ENCODE measurements at places on chromosomes 13 and 19.
A peak's percentile ranks its signal among the peaks of the same experiment; 100 is the strongest.

DNA sequence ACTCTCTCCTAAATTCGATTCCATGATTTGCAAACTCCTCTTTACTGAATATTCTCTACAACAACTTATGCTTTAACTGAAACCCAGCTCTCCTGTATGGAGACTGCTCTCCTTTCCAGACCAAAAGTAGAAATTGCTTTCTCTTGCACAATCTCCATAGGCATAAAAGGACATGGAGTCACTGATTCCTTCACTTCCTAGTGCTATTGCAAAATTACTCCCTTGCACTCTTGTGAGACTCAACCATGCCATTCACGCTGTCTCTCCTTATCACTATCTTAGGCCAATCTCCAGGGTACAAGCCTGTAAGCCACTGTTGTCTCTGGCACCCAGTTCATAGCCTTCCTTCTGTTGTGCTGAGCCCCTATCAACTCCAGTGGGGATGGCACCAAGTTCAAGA, 30.6 kb downstream of the SERPINE3 start:
- no peak for DNase-seq

DNA sequence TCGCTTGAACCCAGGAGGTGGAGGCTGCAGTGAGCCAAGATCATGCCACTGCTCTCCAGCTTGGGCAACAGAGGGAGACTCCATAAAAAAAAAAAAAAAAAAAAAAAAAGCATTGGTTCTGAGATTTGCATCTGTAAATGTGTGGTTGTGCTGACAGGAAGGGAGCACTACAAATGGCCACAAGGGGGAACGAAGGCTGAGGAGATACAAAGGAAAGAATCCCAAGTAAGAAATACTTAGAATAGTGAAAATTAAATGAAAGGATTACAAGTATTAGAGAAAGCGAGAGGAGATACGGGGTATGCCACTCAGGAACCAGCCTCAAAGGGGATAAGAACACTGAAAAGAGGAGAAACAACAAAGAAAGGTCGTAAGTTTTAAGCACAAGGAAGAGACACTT, 284.9 kb downstream of the KLF12 start:
- DNase-seq = peak; percentile 40

DNA sequence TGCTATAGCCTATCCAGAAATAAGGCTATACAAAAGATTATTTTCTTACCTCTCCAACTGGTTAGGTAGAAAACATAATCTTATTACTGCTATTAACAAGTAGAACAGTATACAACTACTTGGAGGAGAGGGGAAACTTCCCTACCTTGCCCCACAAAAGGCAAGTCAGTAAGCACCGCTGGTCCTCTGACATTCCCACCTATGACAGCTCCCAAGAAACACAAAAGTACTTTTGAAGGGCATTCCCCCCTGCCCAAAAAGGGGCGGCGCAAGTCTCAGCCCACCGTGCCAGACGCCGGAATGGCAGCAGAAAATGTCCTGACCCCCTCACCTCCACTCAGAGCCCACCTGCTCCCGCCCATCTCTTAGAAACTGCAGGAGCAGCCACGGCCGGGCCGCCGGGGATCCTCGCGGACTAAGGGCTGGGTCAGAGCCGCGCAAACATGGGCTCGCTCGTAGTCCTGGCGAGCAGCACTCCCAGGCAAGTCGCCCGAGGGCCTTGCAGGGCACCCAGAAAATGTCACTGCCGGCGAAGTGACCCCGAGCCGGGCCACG, 437 bp downstream of the SUCLA2 start:
- DNase-seq = peak; percentile 19

GRCh38 chr19:30662211-30662861, 290.2 kb downstream of the ZNF536 start:
- DNase-seq = no peak

- DNase-seq = no peak
These were observed 15.6 kb downstream of the KPNA3 start for GRCh38 chr13:49776871-49777270.

- DNase-seq = no peak
These were observed 50.2 kb upstream of the GTF3A start for GRCh38 chr13:27374126-27374613.

- DNase-seq = no peak
These were observed 59.5 kb downstream of the DPF1 start for GRCh38 chr19:38164526-38164925.

DNA sequence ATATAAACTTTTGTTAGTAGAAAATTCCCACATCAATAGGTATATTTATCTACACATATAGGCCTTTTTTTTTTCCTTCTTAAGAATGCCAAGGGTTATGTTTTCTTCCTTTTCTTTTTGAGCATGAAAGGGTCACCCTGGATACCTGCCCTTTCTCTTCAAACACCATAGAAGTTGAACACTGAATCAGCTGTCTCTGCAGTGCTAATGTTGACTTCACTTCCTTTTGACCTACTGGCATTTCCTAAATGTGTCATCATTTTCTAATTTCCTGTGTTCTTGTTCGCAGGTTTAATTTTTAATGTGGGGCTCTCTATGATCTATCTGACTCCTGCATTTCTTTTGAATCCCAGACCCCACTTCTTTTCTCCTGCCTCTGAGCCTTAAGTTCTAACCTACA, 532.0 kb downstream of the GPC6 start:
- DNase-seq = no peak

GRCh38 chr19:35959040-35959967, 23.1 kb downstream of the LRFN3 start:
- DNase-seq = peak; percentile 24

- no peak for DNase-seq
These were observed 65.5 kb downstream of the RASL11A start for GRCh38 chr13:27336014-27336673.

- no peak for DNase-seq
These were observed 190.2 kb downstream of the TEX29 start for GRCh38 chr13:111510502-111511218.

GRCh38 chr13:98041081-98041820, 87.8 kb downstream of the IPO5 start:
- DNase-seq = no peak

DNA sequence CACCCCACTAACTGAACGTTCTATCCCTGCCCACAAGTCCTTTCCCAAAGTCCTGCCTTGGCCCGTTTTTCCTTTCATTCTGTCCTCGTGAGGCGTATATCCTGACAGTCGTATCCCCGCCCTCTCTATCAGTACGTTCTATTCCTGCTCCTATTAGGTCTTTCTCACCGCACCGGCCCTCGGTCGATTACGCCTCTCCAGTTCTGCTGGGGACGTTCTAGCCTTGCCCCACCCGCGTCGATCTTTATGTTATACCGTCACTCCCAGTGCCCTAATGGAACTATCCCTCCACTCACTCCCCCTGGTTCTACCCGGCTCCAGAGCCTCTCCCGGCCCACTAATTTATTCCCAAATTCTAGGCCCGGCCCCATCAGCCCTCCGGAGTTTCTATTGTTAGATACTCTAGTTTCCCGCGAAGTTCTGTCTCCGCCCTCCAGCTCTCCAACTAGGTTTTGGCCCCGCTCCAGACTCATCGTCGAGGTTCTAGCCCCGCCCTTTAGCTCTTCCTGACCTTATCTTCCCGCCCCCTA, 2.0 kb downstream of the PLAUR start:
- DNase-seq = no peak

GRCh38 chr13:55361141-55361540, 1779.6 kb upstream of the PRR20A start:
- no peak for DNase-seq

DNA sequence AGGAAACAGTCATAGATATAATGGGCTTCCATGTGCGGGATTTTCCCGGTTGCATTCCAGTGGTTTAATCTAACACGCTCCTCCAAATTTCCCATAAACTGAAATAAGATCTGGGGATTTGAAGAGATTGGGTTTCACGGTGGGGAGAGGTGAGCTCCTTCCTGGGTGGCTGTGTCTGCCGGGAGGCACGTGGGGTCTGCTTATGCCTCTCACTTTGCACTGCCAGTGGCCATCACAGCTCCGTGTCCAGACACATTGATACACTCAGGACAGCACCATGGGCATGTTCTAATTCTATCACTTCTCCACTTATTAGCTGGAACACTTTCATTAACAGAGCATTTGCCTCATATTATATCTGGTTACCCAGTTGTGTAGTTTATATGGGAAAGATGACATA, 73.4 kb downstream of the SOX1 start:
- no peak for DNase-seq

GRCh38 chr19:37997911-37998344, 90.9 kb downstream of the SIPA1L3 start:
- no peak for DNase-seq

GRCh38 chr13:46712524-46712923, 84.4 kb downstream of the ESD start:
- DNase-seq = no peak

All from hematopoietic multipotent progenitor cell treated with erythropoietin and hydrocortisone succinate and interleukin-3 and kit ligand, for 6 days (in vitro differentiated cells).